ENCODE measurements at places on chromosomes 16 and 17. TPM values are rescaled to one million over a fixed set of nuclear protein-coding genes. Genes with fewer than 3 reads are reported as not detected.

FOXJ1 gene
- 2.3 TPM for total RNA-seq

DUSP14 gene
- 16.4 TPM for total RNA-seq

GRCh38 chr17:69457603-69458002 is 43.1 kb downstream of the MAP2K6 start:
- no peak for DNase-seq

DNA sequence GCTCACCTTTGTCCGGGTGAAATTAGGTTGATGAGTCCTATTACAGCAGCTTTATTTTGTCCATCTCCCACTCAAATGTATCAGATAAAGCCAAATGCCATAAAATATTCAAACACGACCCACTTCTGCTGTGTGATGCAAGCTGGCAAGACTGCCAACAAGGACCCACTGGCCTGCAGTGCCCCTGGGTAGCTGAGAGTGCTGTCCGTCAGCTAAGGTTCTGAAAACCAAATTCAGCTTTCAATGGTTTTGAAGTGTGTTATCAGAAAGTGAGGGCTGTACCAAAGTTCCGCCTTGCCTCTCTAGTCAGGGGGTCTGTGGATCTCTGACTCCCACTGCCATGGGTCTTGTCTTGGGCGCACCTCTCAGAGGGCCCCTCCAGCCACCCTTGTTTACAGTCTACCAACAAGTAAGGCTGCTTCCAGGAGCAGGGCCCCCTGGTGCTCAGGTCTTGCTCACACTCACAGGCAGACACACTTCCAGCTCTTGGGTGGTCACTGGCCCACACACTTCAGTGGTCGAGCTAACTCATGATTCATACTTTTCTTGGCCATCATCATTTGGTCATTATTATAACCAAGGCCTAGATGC is 10.5 kb upstream of the CCDC182 start:
- DNase-seq, result no peak

GRCh38 chr16:3131755-3132377 is 3.0 kb upstream of the ZNF213 start:
- no peak for DNase-seq

DNA sequence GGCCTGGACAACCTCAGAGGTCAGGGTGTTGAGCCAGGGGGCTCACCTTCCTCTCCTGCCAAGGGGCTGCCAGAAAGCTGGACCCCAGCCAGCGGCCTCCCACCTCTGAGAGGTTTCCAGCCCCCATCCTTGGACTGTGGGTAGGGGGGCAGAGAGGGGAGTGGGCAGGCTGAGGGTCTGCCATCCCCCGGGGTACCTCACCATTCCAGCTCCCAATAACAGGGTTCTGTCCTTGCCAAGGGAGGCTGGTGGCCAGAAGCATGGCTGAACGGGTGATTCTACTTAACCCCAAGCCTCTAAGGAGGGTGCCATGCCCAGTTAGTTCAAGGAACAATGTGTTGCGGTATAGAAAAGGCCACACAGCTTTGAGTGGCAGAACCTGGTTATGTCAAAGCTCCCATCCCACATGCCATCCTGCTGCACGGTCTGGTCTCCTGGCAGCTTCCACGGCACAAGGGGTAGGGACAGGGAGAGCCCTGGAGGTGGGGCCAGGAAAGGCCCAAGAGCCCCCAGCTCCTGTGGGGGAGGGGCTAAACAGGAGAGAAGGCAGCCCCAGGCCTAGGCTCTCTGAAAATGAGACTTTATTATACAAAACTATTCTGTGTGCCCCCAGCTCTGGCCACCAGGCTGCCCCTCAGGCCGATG is 19.8 kb downstream of the B9D1 start:
- DNase-seq, result peak; percentile 40

- DNase-seq, result no peak
These were observed 10.9 kb upstream of the MMD start for GRCh38 chr17:55432358-55433028.

Data from dorsolateral prefrontal cortex (tissue), 122 donors.